ENCODE measurements at places on chromosomes 12 and 14. TPM values are rescaled to one million over a fixed set of nuclear protein-coding genes. Genes with fewer than 3 reads are reported as not detected.

The NFATC4 gene
- 96.9 TPM for total RNA-seq

The ISCU gene
- 159 TPM for total RNA-seq

The CSRNP2 gene
- total RNA-seq: 22.0 TPM

The MDGA2 gene
- not detected for total RNA-seq

The NUDT4 gene
- 47.8 TPM for total RNA-seq

The KRT80 gene
- 0.38 TPM for total RNA-seq

The TMTC1 gene
- 25.3 TPM for total RNA-seq

The NKX2-1 gene
- total RNA-seq: not detected

The ZFHX2 gene
- not detected for total RNA-seq

The CACNB3 gene
- 18.6 TPM for total RNA-seq

The LRP1-AS gene
- total RNA-seq: not detected

The GLIPR1L2 gene
- total RNA-seq: 1.6 TPM

The SLC6A15 gene
- total RNA-seq: 2.6 TPM

The CCDC184 gene
- total RNA-seq: 1.0 TPM

The LRRC10 gene
- not detected for total RNA-seq

The PRH2 gene
- not detected for total RNA-seq

The KLRF1 gene
- not detected for total RNA-seq

The CLEC4D gene
- total RNA-seq: not detected

The WASHC3 gene
- total RNA-seq: 103 TPM

The ABCC9 gene
- total RNA-seq: 44.3 TPM

The NXPH4 gene
- 5.7 TPM for total RNA-seq

The MYF6 gene
- not detected for total RNA-seq

The NDRG2 gene
- total RNA-seq: 2.8 TPM

The RAB15 gene
- total RNA-seq: 4.3 TPM

The FOXN4 gene
- total RNA-seq: not detected

The IGFBP6 gene
- total RNA-seq: 1,614 TPM

The PTPN21 gene
- 13.3 TPM for total RNA-seq

The DCAF11 gene
- total RNA-seq: 59.9 TPM

The ACRBP gene
- not detected for total RNA-seq

The ANKS1B gene
- not detected for total RNA-seq

The KLRC2 gene
- not detected for total RNA-seq

The BLTP3B gene
- 26.2 TPM for total RNA-seq

The RECQL gene
- 117 TPM for total RNA-seq

The TMPRSS12 gene
- not detected for total RNA-seq

The NPC2 gene
- 156 TPM for total RNA-seq

The KRT3 gene
- not detected for total RNA-seq

The PARPBP gene
- 10.1 TPM for total RNA-seq

The CLEC7A gene
- total RNA-seq: not detected

The BICDL1 gene
- not detected for total RNA-seq

The MYH7 gene
- not detected for total RNA-seq

The C12orf54 gene
- not detected for total RNA-seq

The TAS2R20 gene
- total RNA-seq: 1.8 TPM

The PHETA1 gene
- 12.9 TPM for total RNA-seq

The CCDC63 gene
- not detected for total RNA-seq

The LALBA gene
- total RNA-seq: not detected

The KRT78 gene
- total RNA-seq: not detected

All from GM23248 (cell line).